GM23338 (cell line): ENCODE measurements at places on chromosomes 6 and 20.

- no peak for DNase-seq
Observed at GRCh38 chr6:135129136-135129856, 51.8 kb upstream of the MYB start.

DNA sequence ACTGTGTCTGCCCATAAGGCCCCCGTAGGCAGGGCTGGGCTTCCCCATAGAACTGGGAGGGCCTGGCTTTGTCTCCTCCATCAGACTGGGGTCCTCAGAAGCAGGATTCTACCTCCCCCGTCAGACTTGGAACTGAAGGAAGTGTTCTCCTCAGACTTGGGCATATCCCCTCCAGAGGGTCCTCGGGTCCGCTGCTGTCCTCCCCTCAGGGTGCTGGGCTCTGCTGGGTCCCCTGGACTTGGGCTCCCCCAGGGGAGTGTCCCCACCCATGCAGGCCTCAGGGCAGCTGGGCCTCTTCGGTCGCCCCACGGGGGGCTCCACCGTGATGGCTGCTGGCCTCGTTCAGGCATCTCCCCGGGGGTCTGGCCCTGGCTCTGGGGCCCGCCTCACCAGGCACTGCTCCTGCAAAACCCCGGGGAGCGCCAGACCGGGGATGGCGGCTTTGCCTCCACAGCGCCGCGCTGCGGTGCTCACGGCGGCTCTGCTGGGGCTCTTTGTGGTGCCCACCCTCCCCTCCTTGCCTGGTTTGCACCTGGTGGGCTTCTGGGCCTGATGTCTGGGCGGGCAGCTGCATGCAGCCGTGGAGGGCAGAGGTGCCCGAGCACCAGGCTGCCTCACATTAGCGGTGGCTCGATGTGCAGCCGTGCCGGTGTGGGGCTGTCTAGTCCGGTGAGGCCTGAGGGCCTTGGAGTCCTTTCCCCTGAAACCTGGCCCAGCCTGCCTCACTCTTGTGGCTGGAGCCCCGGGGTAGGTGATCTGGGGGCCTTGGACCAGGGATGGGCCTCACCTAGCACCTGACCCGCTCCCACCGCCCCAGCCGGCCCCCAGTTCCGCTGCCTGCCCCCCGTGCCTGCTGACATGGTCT, 13.9 kb downstream of the COL20A1 start:
- no peak for DNase-seq

DNA sequence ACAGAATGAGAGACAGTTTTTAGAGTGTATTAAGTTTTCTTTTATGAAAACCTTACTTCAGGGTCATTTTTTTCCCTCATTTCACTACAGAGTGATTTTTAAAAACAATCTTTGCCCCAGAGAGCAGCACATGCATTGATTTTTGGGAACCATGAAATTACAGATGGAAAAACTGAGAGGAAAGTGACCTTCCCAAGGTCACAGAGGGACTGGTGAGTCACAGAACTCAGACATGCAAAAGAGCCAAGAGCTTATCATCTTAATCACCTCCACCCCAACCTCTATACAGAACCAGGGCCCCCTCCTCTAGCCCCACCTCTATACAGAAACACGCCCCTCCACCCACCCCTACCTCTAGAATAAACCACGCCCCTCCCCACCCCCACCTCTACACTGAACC, 10.7 kb downstream of the PXMP4 start:
- DNase-seq, result peak; percentile 50

- no peak for DNase-seq
Observed at GRCh38 chr20:856361-856775, 22.9 kb downstream of the FAM110A start.

DNA sequence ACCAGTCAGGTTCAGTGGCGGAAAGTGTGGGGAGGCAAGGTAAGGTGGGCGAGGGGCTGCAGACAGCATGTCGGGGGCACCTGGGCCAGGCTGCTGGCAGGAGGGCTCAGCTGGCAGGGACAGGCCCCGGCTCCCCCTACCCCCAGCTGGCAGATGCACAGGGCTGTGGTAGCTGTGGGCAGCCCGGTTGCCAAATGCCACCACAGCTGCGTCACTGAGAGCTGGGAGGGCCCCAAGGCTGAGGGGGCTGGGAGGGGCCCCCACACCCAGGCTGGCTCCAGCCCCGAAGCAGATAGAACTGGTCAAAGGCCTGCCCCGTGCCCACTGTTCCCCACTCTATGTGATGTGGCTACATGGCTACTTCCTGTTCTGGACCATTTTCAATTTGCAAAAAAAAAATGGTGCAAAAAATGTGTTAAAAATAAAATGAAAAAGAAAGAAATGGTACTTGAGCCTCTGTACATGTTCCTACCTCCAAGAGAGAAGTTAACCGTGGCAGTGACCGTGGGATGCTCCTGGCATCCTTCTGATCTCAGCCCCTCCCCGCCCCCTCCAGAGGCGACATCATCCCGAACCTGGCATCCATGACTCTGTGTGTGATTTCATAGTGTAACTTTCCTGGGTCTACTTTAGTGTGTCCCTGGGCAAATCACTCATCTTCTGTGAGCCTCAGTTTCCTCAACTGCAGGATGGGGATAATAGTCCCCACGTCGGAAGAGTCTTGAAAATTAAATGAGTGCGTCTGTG, 64.4 kb downstream of the UBE2V1 start:
- DNase-seq, result no peak

GRCh38 chr6:110456694-110457093, 19.7 kb downstream of the SLC22A16 start:
- DNase-seq, result no peak

- DNase-seq, result no peak
Observed at GRCh38 chr20:43938932-43939761, 24.5 kb downstream of the TOX2 start.

DNA sequence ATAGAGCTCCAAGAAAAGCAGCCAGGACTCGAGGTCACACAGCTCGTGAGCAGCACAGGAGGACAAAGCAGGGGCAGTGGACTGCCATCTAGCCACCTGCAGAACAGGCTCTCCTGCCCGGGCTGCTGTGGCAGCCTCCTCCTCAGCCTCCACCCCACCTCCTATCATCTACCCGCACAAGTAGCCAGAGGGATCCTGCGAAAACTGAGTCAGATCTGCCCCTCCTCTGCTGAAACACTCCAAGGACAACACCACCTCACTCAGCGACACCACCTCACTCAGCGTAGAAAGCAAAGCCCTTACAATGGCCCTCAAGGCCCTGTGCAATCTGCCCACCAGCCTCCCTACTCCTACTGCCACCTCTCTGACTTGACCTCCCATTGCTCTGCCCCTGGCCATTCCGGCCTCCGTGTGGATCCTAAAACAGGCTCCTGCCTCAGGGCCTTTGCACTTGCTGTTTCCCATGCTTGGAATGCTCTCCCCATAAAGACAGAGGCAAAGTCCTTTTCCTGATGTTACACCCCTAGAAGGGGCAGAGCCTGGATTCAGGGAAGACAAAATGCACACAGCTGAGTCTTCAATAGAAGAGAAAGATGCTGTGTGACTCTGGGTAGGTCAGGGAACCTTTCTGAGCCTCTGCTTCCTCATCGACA, 19.3 kb downstream of the PREX1 start:
- no peak for DNase-seq

- DNase-seq, result no peak
Observed at GRCh38 chr20:2385026-2385425, 4.3 kb downstream of the TGM6 start.

DNA sequence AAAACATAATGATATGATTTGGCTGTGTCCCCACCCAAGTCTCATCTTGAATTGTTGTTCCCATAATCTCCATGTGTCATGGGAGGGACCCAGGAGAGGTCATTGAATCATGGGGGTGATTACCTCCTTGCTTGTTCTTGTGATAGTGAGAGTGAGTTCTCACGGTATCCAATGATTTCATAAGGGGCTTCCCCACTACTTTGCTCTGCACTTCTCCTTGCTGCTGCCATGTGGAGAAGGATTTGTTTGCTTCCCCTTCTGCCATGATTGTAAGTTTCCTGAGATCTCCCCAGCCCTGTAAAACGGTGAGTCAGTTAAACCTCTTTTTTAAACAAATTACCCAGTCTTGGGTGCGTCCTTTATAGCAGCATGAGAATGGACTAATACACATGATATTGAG, 156.8 kb upstream of the PLCB4 start:
- no peak for DNase-seq

DNA sequence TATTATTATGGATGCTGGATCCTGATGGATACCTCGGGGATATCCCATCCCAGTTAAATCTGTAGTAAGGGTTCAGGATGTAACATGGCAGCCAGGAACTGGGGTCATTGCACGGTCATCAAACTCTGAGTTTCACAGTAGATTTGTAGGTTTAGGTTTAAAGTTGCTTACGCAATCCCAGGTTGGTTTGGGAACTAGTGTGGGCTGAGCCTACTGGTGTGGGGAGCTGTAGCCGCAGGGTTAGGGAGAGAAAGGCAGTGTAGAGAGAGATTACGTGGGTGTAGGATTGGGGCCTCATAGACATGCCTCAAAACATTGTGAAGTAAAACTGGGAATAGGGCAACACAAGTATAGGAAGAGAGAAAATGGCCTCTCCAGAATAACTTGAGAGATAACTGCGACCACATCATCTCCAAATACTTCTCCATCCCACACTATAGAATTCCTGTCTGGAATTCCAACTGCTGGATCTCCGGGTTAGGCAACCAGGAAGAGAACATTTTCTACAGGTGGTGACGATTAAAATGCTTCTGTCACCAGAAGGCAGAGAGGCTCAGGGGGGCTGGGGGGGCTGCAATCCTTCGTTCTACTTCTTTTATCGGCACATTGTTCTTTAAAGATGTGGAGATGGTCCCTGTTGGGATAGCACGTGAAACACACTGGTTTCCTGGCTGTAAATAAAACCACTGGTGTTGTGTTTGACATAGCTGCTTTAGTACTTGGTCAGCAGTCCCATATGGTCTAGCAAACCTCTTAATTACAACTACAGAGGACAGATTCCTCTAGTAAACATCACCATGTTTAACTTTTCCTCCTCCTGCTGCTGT, 44.9 kb upstream of the TMEM170B start:
- DNase-seq, result no peak

DNA sequence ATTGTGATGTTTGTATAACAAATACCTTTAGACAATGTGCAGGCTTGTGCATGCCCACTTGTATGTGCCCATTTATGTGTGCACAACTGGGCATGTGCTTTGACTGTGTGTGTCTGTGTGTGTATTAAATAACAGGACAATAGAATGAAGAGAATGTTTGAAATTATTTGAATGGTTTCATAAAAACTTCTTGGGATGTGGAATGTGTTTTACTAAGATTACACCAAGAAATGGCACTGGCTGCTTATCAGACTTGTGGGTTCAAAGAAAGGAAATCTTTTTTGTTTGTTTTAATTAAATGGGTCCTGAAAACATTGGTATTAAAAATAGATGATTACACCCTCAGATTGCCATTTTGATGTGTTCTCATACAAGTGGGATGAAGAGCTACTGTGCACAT, 191.6 kb upstream of the CCN2 start:
- DNase-seq, result no peak

GRCh38 chr6:53985366-53985765, 125.9 kb upstream of the MLIP start:
- no peak for DNase-seq

GRCh38 chr20:21430020-21430419, 32.7 kb upstream of the NKX2-4 start:
- no peak for DNase-seq

GRCh38 chr6:102995491-102995890, 1602.0 kb downstream of the GRIK2 start:
- no peak for DNase-seq

GRCh38 chr20:17688965-17689364, 6.9 kb upstream of the RRBP1 start:
- DNase-seq, result no peak

- no peak for DNase-seq
Observed at GRCh38 chr6:6557886-6558285, 30.6 kb upstream of the LY86 start.

GRCh38 chr20:24011282-24011681, 22.7 kb upstream of the GGTLC1 start:
- DNase-seq, result no peak

DNA sequence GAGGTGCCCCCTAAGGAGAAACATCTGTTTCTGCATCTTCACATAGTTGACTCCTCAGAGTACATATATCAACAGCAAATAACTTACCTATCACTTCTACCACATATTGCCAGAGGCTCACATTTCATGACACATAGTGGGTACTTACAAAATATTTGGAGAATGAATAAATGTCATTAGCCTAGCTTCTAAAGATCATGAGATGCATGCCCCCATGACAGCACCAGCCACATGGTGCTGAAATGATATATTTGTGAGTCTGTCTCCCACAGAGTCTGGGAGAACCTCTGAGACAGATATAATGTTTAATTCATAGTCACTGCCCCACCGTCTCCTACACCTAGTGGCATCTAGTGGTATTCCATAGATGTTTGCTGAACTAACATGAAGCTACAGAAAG, 555.6 kb downstream of the KIF16B start:
- DNase-seq, result no peak

DNA sequence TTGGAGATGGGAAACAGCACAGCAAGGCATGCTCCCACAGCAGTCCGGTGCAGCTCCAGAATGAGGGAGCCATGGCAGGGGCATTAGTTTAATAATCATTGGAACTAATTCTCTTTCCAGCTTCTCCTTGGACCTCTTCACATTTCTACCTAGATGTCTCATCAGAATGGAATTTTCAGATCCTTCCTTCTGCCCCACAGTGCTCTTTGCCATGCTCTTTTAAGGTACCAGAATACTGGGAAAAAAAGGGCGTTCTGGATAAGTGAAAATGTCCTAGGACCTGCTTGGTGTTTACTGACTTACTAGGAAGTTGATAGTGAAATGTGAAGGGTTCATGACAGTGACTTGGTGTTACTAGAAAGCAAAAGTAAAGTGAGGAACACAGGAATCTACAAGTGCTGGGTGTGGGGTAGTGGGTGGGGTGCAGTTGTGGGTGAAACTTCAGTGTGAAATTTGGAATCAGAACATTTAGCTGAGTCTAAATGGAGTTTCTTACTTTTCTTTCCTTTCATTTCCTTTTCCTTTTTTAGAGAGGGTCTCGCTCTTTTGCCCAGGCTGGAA, 207.1 kb downstream of the ARID1B start:
- no peak for DNase-seq

GRCh38 chr6:22656706-22657351, 87.5 kb downstream of the HDGFL1 start:
- DNase-seq, result no peak

DNA sequence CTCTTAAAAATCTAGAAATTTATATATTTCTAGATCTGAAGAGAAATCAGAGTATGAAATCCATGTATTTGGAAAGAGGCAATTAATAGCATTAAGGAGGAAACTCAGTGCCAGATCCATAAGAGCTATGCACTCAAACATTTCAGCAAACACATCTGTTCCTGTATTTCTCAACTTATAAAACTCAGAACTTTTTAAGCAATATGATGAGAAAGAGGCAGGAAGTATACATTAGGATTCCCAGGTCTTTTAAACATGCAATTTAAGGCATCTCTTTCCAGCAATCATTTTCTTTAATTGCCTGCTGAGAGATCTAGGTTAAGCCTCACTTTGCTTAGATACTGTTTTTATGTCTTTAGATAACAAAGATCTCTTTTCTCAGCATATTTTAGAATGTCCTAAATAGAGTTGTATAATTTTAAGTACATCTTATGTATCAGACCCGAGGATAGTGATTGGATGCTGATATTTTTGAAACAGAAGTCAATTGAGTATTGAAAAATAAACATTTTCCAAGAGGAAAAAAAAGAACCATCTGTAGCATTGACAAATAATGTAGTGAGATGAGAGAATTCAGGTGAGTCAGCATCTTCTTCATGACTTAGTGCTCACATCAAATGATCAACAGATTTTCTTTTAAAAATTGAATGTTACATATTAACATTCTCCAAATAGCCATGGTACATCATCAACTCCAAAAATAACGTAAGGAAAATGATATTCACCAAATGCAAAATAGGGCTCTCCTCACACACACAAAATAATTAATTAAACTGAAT, 461.4 kb upstream of the NOX3 start:
- no peak for DNase-seq

- DNase-seq, result peak; percentile 52
Observed at GRCh38 chr6:124963416-124963785, 1.2 kb downstream of the RNF217 start.
